ENCODE measurements at places on chromosomes 2 and 18. TPM values are rescaled to one million over a fixed set of nuclear protein-coding genes. Genes with fewer than 3 reads are reported as not detected.

Gene REEP1
- total RNA-seq = under 0.01 TPM

DNA sequence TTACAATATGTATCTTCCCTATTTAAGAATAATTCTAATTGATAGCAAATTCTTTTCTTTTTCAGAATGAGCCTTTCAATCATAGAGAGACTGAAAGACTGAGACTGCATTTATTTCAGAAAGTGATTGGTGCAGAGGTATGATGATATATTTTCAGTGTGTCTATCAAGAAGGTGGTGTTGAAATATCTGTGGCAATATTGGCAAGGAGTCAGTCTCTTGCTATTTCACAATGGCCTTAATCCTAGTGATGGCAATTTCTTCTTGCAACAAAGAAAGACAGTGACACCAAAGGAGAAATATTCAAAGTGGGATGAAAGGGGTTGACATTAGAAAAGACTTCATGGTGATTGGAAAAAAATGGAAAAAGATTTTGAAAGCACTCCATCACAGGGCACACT is 21.7 kb upstream of the ZBTB14 start:
- DNase-seq = no peak

Gene PJVK
- total RNA-seq = 0.72 TPM

Gene MARCO
- not detected for total RNA-seq

Gene C1QL2
- total RNA-seq = not detected

DNA sequence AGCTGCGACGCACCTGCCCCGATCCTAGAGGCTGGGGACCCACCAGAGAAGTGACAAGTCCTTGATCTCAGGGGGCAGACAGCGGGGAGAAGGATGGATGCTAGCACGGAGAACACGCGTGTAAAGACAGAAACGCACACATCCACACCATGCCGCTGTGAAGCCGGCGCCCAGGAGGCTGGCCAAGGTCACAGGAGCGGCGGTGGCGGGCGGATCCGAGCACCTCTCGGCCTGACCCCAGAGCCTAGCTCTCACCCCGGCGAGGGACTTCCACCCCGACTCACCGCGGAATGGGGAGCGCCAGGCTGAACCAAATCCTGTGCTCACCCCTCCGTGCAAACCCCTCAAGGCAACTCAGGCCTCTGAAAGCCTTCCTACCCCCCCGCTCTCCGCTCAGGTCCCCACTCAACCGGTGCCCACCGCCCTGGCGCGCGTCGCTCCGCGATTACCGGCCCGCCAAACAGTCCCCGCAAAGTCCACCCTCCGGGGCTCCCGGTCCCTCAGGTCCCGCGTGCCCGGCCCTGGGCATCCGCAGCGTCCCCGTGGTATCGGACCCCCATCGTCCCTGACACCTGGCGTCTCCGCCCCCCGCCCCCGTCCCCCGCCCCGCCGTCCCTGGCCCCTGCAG is 460 bp upstream of the LRRFIP1 start:
- no peak for DNase-seq

Gene SCN1A
- total RNA-seq = under 0.01 TPM

All from IMR-90 (cell line).